ENCODE measurements at places on chromosomes 13 and 19.
A peak's percentile ranks its signal among the peaks of the same experiment; 100 is the strongest.

GRCh38 chr19:10230861-10231611 lies at the start of gene S1PR2:
S1PR2 (minus strand) TSS chr19:10231331; CDS start chr19:10224905, 6,426 bp downstream.
- peak within 1 kb of the TSS; percentile 83 for H3K27ac ChIP-seq
- H3K27me3 ChIP-seq: no peaks in the 10 kb centered on the region
- H3K36me3 ChIP-seq: no peaks in the 10 kb centered on the region
- peak within 1 kb of the TSS; percentile 68 for H3K4me3 ChIP-seq
- peak; percentile 80 for DNase-seq

DNA sequence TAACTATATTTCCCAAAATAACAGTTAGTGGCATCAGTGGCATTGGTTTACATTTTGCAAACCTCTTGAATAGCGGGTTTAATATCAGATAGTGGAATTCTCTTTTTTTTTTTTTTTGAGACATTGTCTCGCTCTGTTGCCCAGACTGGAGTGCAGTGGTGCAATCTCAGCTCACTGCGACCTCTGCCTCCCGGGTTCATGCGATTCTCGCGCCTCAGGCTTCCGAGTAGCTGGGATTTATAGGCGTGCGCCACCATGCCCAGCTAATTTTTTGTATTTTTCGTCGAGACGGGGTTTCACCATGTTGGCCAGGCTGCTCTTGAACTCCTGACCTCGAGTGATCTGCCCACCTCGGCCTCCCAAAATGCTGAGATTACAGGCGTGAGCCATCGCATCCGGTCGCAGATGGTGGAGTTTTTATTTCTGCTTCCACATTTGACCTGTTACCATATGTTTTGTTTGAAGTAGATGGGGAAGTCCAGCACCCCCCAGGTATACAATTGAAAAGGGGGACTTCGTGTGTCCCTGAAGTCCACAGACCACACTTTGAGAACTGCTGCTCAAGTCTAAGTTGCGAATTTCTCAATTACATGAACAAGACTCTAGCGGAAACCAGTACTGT lies 40.5 kb upstream of the XPO4 start:
- no peak for DNase-seq
- H3K4me3 ChIP-seq: no peak overlapping the region
- peaks cover 15% of the 10 kb centered on the region for H3K4me1 ChIP-seq
- H3K27me3 ChIP-seq: no peaks in the 10 kb centered on the region
- peak overlapping the region; percentile 20 for H3K27ac ChIP-seq
- H3K36me3 ChIP-seq: no peaks in the 10 kb centered on the region

GRCh38 chr13:110334256-110334655 lies 27.2 kb downstream of the COL4A2 start:
- H3K4me1 ChIP-seq: peaks cover 88% of the 10 kb centered on the region
- H3K36me3 ChIP-seq: no peaks in the 10 kb centered on the region
- no peaks in the 10 kb centered on the region for H3K27me3 ChIP-seq
- no peak for DNase-seq
- H3K4me3 ChIP-seq: no peak overlapping the region

GRCh38 chr19:48868114-48868886 lies at the start of gene PLEKHA4:
PLEKHA4 (minus strand) TSS chr19:48868617; CDS start chr19:48867620, 997 bp downstream.
- H3K4me1 ChIP-seq: peaks cover 30% of the 10 kb centered on the region
- peaks cover 9% of the 10 kb centered on the region for H3K36me3 ChIP-seq
- peak; percentile 77 for DNase-seq
- H3K27me3 ChIP-seq: no peaks in the 10 kb centered on the region
- peak within 1 kb of the TSS; percentile 81 for H3K27ac ChIP-seq

GRCh38 chr13:106354961-106355360 lies 180.5 kb downstream of the EFNB2 start:
- H3K36me3 ChIP-seq: no peaks in the 10 kb centered on the region
- no peak overlapping the region for H3K27ac ChIP-seq
- H3K27me3 ChIP-seq: no peaks in the 10 kb centered on the region
- H3K4me3 ChIP-seq: no peak overlapping the region

- H3K27ac ChIP-seq: no peak overlapping the region
- H3K36me3 ChIP-seq: no peaks in the 10 kb centered on the region
- DNase-seq: no peak
- peak overlapping the region; percentile 53 for H3K4me3 ChIP-seq
- H3K4me1 ChIP-seq: no peaks in the 10 kb centered on the region
Observed at GRCh38 chr13:78609464-78610205, 6.3 kb upstream of the POU4F1 start.

DNA sequence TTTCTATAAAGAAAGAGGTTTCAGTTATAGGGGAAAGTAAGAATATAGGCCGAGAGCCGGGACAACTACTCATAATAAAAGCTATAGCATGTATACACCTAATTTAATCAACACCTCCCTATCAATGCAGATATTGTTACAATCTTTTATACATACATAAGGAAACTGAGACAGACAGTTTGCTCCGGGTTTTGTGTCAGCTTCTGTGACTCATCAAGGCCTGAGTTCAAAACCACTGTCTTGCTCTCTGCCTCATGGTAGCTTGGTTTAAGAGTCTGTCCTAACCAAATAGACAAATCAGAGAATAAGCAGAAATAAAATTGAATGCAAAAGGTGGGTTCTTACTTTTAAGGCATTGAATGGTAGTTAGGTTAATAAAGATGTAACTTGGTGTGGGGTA lies 222.9 kb downstream of the GGACT start:
- no peaks in the 10 kb centered on the region for H3K36me3 ChIP-seq
- no peaks in the 10 kb centered on the region for H3K27me3 ChIP-seq
- no peak for DNase-seq
- H3K4me1 ChIP-seq: no peaks in the 10 kb centered on the region
- no peak overlapping the region for H3K27ac ChIP-seq

- no peak overlapping the region for H3K27ac ChIP-seq
- H3K4me1 ChIP-seq: no peaks in the 10 kb centered on the region
Observed at GRCh38 chr19:53649746-53650593, 18.2 kb downstream of the DPRX start.

GRCh38 chr19:10812902-10813404 lies 23.1 kb downstream of the TMED1 start:
- H3K27ac ChIP-seq: no peak overlapping the region
- H3K4me1 ChIP-seq: peaks cover 10% of the 10 kb centered on the region
- no peaks in the 10 kb centered on the region for H3K27me3 ChIP-seq
- peak; percentile 71 for DNase-seq

DNA sequence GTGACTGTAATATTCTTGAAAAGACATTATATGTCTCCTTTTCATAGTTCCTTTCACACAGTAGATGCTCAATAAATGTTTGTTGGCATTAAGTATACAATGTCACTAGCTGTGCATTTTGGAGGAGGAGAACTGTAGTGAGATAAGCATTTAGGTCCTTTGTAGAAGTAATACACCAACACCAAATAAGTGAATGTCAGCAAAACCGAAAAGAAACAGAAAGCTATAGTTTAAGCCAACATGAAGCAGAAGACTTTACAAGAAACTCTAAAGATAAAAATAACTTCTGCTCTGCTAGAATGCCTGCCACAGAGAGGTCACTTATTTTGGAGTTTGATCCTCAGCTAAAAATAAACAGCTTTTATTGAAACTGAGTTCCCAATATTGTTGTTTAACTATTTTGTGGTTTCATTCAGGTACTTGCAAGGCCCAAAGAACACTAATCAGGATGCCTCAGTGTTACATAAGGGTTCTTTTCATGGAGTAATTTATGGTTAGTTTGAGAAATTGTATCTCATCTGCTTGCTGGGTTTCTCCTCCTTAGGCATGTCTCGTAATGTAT lies 86.2 kb downstream of the STARD13 start:
- peak overlapping the region; percentile 2 for H3K27ac ChIP-seq
- no peak overlapping the region for H3K4me3 ChIP-seq
- no peaks in the 10 kb centered on the region for H3K4me1 ChIP-seq

DNA sequence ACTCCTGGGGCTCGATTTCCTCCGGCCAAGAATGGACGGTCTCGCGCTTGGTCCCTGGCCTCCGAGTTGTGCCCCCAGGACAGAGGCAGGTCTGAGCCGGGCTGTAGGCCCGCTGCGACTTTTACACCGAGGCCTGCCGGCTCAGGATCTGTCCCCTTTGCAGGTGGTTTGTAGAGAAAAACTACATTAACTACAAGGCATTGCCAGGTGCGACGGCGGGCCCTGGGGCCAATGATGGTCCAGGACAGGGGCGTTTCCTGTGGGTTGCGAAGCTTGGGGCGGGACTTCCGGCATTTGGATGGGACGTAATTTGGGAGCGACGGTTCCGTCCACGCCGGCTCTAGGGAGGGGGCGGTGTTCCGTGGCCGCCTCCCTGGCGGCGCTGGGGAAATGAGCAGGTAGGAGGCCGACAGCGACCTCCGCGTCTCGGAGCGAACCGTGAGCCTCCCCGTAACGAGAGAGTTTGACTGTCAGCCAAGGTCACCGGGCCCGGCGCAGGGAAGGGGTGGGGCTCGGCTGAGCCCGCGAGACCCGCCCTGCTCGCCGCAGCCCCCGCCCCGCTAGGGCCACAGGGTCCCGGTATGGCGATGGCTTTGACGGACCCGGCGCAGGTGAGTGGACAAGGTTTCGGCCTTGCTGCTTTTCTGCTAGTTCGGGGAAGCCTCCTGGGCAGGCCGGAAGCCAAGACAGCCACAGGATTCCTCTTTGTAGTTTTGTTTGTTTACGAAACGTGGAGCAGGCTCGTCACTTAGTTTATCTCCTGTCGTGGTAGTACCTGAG lies at the start of gene ZNF805:
ZNF805 (plus strand) TSS at position 322 of the 780 bp plus-strand sequence; CDS start at position 582, 260 bp downstream.
- H3K36me3 ChIP-seq: peaks cover 19% of the 10 kb centered on the region
- H3K27me3 ChIP-seq: no peaks in the 10 kb centered on the region
- peaks cover 24% of the 10 kb centered on the region for H3K4me1 ChIP-seq
- peak within 1 kb of the TSS; percentile 74 for H3K4me3 ChIP-seq

DNA sequence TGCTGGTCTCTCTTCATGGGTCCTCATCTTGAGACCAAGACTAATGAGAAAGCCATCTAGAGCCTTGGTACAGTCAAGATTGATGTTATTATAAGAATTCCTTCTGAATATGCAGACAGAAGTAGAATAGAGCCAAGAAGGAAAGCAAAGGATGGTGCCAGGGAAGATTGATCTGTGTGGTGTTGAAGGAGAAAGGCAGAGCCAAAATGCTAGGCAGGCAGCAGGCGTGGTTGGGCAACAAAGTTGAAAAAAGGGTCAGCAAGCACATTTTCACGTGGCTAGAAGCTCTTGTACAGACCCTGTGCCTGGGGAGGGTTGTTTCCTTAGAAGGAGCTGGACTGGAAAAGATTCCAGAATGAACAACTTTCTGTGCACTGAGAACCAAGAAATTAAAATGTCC lies 319.7 kb upstream of the ARGLU1 start:
- no peaks in the 10 kb centered on the region for H3K4me1 ChIP-seq
- no peaks in the 10 kb centered on the region for H3K36me3 ChIP-seq
- no peak overlapping the region for H3K4me3 ChIP-seq
- DNase-seq: no peak
- no peak overlapping the region for H3K27ac ChIP-seq

- no peak overlapping the region for H3K27ac ChIP-seq
- no peak for DNase-seq
- no peaks in the 10 kb centered on the region for H3K4me1 ChIP-seq
- H3K4me3 ChIP-seq: no peak overlapping the region
- H3K36me3 ChIP-seq: no peaks in the 10 kb centered on the region
- no peaks in the 10 kb centered on the region for H3K27me3 ChIP-seq
Observed at GRCh38 chr13:28022848-28023518, 34.5 kb upstream of the URAD start.

Measured in right atrium auricular region (tissue), 2 donors.